ENCODE measurements at places on chromosomes 7 and 10.

DNA sequence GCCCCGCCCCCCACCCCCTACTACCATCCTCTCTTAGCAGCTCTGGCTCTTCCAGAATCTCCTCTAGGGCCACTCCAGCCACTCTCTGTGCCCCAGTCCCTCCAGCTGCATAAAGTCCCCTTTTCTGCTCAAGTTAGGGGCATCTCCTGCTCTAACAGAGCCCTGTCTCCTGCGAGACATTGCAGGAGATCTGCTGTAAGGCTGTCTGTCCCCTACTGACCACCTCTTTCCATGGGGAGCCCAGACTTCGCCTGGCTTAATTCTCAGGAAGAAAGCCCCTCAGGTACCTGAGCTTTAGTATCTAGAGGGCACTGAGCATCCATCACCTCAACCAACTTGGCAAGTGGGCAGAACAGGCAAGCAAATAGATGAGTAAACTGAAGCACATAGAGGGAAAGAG is 200.7 kb upstream of the ZMIZ1 start:
- no peak for DNase-seq

GRCh38 chr7:140593672-140593982 is 47.0 kb downstream of the DENND2A start:
- DNase-seq, result no peak

DNA sequence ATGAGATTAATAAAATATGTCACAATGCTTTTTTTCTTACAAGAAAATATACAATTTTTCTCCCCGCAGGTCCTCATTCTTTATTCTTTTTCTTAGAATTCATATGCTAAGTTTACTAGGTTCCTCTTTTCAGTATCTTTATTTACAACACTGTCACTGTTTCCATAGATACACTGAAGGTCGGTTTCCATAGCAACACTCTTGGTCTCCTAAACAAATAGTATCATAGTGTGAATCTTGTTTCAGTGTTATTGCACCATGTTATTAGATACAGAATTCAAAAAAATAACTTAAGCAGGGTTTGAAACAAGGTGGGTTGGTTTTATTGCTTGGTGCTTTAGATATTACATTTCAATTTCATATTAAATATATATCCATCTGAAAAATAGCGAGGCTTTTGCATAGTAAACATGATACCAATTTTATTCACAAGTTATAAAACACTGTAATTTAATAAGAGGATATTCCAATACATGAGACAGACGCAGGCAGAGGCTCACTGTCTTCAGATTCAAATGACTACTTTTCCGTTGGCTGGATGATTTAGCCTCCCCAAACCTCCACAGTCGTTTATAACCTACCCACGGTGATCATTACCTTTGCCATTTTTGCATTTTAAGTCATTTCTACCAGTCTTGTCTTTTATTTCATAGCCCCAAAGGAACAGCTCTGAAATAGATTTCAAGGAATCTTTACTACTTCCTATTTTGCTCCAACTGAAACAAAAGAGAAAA is 88.9 kb upstream of the KLF6 start:
- peak; percentile 39 for DNase-seq

- DNase-seq, result no peak
Measured at GRCh38 chr10:97656777-97657176, 16.3 kb downstream of the PI4K2A start.

GRCh38 chr7:79290841-79291497 is 162.5 kb downstream of the MAGI2 start:
- DNase-seq, result no peak

- no peak for DNase-seq
Measured at GRCh38 chr7:12297283-12298108, 86.4 kb downstream of the TMEM106B start.

GRCh38 chr10:2893991-2894390 is 173.4 kb upstream of the PFKP start:
- no peak for DNase-seq

- DNase-seq, result no peak
Measured at GRCh38 chr10:3154666-3155065, 17.9 kb downstream of the PITRM1 start.

- DNase-seq, result no peak
Measured at GRCh38 chr7:31896925-31897324, 173.3 kb downstream of the PDE1C start.

GRCh38 chr7:2088801-2089200 is 143.9 kb downstream of the MAD1L1 start:
- no peak for DNase-seq

DNA sequence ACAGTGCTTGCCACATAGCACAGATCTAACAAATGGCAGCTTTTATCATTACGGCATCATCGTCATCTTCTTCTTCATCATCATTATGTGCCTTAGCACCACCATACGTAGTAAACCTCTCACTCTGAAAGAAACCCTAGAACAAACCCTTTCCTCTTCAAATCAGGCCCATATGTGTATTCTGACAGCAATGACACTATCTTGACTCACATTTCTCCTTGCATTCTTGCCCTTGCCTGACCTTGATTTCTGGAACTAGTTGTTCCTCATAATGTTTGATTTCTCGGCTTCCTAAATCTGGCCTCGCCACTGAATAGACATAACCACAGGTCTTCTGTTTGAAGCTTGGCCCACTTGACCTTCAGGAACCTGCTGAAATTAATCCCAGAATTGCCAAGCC is 115.3 kb downstream of the DGKI start:
- no peak for DNase-seq
